ENCODE measurements at places on chromosomes 6 and 20.

- DNase-seq, result no peak
Measured at GRCh38 chr6:161349886-161350285, 76.0 kb upstream of the AGPAT4 start.

DNA sequence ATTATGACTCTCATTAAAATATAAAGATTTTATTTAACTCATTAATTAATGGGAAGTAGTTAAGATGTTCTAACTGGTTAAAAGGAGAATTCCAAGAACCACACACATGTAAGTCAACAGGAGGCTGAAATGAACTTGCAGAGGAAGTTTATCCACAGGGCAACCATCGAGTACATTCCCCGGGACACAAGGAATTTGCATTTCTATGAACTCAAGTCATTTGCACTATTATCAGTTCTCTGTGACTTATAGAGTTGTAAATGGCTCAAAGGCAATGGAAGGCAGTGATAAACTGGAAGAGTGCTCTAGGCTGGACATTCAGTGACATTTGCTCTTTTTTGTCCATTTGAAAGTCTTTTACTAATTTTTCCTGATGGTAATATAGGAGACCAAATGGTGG is 97.4 kb downstream of the SNX5 start:
- DNase-seq, result no peak

- peak; percentile 36 for DNase-seq
Measured at GRCh38 chr6:6661684-6662083, 73.2 kb downstream of the LY86 start.

DNA sequence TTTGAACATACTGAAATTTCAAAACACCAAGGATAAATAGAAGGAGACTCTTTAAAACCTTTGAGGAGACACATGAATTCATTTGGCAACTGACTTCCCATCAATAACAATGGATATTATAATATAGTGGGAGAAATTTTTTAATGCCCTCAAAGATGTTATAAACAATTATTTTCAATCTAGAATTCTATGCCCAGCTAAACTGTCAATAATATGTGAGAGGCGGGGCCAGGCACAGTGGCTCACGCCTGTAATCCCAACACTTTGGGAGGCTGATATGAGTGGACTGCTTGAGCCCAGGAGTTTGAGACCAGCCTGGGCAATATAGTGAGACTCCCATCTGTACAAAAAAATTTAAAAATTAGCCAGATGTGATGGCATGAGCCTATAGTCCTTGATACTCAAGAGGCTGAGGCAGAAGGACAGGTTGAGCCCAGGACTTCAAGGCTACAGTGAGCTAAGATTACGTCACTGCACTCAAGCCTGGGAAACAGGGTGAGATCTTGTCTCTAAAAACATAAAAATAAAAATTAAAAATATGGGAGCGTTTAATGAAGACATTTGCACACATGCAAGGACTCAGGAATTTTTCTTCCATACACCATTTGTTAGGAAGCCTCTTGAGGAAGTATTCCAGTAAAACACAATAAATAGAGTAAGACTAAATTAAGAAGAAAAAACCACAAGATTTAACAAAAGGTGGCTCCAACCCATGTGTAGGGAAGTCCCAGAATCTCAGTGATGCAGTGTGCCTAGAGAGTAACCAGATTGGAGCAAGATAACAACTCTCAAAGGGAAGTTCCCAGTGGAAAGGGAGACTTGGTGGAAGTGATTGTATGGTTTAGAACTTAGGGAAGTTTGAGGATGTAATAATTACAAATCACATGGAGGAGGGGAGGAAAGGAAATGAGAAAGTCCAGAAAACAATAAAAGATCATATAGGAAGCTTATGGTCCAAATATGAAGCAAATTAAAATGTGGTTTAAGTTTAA is 26.3 kb upstream of the ETV7 start:
- DNase-seq, result no peak

DNA sequence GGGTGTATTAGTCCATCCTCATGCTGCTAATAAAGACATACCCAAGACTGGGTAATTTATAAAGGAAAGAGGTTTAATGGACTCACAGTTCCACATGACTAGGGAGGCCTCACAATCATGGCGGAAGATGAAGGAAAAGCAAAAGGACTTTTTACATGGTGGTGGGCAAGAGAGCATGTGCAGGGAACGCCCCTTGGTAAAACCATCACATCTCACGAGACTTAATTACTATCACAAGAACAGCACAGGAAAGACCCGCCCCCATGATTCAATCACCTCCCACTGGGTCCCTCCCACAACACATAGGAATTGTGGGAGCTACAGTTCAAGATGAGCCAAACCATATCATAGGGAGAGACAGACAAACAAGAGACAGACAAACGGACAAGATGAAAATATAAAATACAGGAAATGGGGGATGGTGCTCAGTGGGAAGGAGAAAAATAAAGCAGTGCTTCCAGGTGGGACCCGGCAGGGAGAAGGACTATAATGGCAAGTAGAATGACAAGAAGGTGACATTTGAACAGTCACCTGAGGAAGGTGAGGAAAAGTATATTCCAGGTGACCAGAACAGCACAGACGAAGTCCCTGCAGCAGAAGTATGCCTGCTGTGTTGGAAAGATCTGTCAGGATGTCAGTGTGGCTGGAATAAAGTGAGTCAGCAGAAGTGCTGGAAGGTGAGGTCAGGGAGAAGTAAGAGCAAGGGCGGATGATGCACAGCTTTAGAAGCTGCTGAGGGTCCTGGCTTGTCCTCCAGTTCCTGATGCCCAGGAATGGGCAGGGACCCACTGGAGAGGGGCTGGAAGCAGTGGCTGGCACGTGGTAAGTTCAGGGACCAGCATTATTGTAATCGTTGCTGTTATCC is 61.1 kb downstream of the SLC2A10 start:
- DNase-seq, result no peak

GRCh38 chr6:98653179-98653578 is 181.2 kb upstream of the POU3F2 start:
- DNase-seq, result no peak

DNA sequence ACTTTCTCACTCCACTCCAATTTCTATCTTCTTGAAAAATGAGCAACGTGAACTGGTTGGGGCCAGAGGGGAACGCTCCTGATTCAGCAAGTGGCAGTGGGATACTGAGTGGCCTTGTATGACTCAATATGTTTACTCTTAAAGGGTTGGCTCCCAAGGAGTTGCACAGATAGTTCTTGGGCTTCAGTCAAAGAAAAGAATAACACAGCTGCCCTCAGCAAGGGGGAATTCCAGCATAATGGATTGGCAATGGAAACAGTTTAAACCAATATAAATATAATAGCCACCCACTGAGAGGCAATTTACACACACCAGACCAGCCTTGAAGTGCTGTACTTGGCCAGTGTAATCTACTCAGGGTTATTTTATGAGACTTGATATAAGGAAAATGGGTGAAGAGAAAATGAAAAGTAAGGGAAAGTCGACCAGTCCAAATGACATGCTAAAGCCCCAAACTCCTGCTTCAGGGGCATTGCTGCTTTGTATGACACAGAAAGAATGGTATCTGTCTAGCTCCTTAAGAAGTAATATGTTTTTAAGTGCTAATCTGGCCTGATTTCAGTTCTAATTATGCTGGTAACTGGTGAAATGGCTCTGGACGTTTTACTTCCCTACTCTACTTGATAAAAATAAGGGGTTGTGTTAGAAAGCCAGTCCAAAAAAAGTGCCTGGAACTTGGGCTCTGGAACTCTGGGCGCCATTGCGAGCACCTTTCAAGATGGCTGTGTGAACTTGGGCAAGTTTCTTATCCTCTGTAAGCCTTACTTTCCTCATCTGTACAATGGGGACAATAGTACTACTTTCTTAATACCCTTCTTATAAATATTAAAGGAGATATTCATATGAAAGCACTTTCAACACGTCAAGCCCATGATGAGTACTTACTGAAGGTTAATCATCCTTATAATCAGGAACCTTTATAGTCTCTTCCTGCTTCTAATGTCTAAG is 712.9 kb upstream of the MAP3K7 start:
- DNase-seq, result no peak

DNA sequence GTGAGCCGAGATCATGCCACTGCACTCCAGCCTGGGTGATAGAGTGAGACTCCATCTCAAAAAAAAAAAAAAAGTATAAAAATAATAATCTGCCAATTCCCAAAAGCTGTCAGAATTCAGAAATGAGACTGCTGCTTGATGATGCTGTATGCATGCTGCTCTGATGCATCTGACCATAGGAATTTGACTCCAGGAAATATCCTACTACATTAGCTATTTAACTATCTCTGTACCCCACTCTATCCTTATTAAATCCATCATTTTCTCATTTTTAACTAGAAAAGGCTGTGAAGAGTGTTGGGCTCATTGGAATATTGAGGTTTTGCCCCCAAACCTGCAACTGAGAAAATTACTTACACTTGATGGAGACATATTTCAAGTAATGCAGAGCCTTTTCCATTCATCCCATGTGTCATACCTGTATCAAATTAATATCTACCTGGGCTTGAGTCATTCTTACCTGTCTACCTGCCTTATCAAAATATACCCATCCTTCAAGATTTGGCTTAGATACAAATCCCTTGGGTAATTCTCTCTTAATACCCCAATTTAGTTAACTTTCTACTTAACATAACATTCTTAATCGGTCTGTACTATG is 135.2 kb upstream of the PREP start:
- no peak for DNase-seq

DNA sequence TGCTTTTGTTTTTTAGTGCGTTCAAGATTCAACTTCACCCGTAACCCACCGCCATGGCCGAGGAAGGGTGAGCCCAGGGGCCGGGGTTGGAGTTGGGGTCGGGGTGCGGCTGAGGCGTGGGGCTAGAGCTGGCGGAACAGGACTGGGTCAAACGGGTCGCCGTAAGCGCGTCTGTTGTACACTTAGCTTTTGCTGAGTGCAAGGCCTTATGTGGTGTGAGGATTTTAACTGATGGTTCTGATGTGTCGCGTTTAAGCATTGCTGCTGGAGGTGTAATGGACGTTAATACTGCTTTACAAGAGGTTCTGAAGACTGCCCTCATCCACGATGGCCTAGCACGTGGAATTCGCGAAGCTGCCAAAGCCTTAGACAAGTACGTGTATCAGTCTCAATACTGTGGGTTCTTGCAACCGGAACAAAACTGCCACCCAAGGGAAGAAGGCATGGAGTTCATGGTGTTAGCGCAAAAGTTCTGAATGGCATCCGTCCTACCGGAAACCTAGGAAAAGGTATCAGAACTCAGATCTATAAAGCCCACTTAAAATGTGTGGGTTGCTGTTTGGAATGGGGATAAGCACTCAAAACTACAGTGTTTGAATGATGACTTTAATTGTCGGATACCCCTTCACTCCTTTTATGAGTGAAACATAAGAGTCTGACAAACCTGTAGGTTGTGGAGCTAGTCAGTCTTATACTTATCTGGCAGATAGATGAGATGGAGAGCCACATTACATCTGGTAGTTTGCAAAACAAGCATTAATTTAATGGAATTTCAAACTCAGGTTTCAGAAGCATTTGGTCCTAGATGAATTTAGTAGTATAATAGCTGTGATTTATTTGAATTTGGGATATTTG is 574 bp downstream of the RPS12 start:
- no peak for DNase-seq

DNA sequence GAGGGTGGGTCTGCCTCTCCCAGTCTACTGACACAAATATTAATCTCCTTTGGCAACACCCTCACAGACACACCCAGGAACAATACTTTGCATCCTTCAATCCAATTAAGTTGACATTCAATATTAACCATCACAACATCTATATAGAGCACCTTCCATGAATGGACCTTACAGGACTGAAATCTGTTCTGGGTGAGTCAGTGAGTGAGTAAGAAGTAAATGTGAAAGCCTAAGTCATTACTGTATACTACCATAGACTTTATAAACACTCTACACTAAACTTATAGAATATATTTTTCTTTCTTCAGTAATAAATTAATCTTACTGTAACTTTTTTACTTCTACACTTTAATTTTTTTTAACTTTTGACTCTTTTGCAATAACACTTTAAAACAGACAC is 993.8 kb upstream of the MAP3K7 start:
- DNase-seq, result no peak

GRCh38 chr6:157996918-157997702 is 15.4 kb downstream of the SYNJ2 start:
- no peak for DNase-seq

GRCh38 chr6:101626269-101626668 is 232.8 kb downstream of the GRIK2 start:
- DNase-seq, result no peak

DNA sequence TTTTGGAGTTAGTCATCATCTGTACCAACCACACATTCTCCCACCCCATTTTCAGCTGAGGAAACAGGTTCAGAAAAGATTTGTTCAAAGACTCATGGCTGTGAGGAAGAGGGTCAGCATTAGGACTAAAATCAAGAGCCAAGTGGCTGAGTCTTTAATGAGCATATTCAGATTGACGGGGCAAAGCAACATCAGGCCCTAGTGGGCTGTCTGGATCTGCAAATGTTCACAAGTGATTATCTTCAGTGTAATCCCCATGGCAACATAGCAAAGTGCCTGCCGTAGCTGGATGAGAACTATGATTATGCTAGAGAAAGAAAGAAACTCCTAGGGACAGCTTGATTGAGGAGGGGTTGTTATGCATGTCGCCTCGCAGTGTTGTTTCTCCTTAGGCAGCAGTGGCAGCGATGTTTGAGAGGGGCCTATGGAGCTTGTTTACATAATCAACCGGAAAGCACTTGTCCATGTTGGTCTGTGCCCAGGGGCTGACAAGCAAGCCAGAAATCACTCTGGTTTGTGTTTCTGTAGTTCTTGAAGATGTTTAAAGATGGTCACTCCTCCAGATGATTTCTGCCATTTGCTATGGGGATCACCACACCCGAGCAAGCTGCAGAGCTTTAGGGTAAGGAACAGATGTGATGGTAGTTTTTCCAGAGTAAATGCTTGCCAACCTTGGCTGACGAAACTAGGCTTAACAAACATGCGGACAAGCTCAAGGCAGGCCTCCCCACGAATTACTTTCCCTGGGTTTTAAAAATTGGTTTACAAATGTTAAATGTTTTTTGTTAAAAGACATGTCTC is 124.3 kb upstream of the MLIP start:
- peak; percentile 1 for DNase-seq

GRCh38 chr6:143288923-143289322 is 161.6 kb downstream of the ADAT2 start:
- DNase-seq, result no peak

DNA sequence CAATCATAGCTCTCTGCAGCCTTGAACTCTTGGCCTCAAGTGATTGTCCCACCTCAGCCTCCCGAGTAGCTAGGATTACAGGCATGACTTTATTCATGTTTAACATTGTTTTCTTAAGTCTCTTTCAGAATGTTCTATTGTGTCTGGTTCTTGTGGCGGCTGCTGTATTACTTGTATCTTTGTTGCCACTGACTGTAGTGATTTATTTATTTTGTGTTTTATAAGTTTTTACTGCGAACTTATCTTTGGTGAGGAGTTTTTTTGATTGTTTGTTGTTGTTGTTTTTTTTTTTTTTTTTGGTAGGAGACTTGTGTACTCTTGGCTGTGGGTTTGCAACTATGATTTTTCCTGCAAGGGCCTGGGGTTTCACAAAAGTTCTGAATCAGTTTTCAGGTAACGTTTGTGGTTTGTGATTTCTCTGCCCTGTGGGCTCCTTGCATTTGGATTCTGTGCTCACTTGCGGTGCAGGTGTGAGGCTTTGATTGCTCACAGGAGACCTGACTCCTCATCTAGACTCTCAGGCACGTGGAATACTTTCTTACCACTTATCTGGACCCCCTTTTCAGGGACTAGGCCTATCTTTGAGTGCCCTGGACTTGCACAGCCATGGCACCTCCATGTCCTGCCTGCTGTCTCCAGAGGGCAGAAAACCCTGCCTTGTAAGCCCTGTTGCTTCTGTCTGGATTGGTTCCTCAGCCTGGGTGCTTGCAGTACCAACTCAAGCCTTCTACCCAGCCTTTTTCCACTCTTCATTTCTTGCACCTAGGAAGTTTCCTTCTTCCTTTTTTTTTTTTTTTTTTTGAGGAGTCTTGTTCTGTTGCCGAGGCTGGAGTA is 25.2 kb downstream of the KIF25 start:
- no peak for DNase-seq

GRCh38 chr6:148016013-148016412 is 326.6 kb upstream of the SASH1 start:
- no peak for DNase-seq

Measured in SK-N-SH (cell line).